ENCODE measurements at places on chromosomes 2 and 18.
A peak's percentile ranks its signal among the peaks of the same experiment; 100 is the strongest.

DNA sequence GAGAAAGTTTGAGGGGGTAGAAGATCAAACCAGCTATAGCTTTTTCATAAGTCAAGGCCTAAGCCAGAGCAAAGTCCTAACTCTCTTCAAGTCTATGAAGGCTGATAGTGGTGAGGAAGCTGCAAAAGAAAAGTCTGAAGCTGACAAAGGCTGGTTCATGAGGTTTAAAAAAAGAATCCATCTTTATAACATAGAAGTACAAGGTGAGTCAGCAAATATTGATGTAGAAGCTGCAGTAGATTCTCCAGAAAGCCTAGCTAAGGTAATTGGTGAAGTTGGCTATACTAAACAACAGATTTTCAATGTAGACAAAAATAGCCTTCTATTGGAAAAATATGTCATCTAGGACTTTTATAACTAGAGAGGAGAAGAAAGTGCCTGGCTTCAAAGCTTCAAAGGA is 141.4 kb upstream of the ZNF521 start:
- DNase-seq, result no peak

- DNase-seq, result no peak
Observed at GRCh38 chr2:37645362-37645761, 26.1 kb downstream of the CDC42EP3 start.

GRCh38 chr2:192615105-192615504 is 420.4 kb upstream of the TMEFF2 start:
- no peak for DNase-seq

DNA sequence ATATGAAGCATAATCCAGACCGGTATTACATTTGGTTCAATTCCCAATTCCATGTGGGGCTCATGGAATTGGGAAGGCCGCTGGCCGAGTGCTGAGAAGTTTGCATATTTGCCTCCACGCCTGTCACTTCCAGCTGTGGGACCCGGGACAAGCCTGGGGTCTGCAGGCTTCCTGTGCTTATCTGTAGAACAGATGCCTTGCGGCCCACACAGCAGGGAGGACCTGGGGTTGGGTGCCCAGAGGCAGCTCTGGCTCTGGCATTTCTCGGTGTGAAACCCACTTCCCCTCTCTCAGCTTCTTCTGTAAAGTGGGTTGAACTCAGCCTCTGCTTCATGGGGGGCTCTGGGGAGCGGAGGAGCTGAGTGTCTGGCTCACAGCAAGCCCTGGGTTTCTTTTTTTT is 97.9 kb downstream of the SH3BP4 start:
- no peak for DNase-seq

- DNase-seq, result no peak
Observed at GRCh38 chr2:150085478-150085877, 402.0 kb downstream of the RND3 start.

GRCh38 chr2:237863689-237864443 is 4.4 kb downstream of the RAMP1 start:
- DNase-seq, result no peak

DNA sequence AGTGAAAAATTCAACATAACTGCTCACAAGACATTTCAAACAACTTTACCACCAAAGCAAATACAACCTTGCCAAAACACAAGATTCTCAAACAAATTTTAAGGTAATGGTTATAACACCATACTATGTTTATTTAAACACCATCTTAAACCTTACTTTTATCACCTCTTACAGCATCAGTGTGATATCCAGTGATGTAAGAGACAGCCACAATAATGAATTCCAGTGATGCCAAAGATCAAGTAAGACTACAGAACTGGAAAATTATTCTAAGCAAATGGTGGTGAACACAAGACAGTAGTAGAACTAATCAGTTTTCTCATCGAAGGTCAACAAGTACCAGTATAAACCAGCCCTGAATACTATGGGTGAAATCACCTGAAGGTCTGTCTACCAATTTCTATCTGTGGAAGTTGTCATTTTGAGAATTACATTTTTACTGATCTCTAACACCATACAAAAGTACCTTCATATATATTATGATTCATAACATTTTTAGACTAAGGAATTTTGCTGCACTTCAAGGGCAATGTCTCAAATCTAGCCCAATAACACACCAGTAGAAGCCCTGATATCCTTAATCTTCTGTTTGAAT is 146.2 kb downstream of the RBMS1 start:
- no peak for DNase-seq

- peak; percentile 9 for DNase-seq
Observed at GRCh38 chr18:33560686-33561370, 17.2 kb upstream of the ASXL3 start.

- no peak for DNase-seq
Observed at GRCh38 chr2:187224989-187225388, 223.1 kb downstream of the CALCRL start.

- no peak for DNase-seq
Observed at GRCh38 chr2:1702186-1702565, 42.1 kb downstream of the PXDN start.

GRCh38 chr2:96256611-96257113 is 9.1 kb downstream of the TMEM127 start:
- DNase-seq, result no peak

- DNase-seq, result no peak
Observed at GRCh38 chr2:207847098-207847806, 77.5 kb upstream of the FZD5 start.

DNA sequence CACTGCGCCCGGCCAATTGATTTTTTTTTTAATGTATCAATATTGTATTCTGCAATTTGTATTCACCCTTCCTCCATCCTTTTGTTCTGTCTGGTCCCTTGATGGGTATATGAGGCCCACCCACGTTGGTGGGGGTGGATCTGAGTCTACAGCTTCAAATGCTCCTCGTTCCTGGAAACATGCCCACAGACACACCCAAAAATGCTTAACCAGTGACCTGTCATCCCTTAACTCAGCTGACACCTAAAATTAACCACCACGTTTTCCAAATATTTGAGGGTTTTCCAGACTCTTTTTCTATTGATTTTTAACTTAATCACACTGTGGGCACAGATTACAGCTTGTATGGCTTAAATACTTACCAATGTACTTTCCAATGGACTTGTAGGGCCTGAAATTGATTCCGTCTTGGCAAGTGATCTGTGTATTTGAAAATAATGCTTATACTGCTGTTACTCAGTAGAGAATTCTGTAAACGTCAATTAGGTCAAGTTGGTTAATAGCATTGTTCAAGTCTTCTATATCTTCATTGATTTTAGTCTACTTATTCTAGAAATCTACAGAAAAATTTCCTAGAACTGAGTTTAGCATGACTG is 34.4 kb upstream of the CYP27C1 start:
- DNase-seq, result no peak

DNA sequence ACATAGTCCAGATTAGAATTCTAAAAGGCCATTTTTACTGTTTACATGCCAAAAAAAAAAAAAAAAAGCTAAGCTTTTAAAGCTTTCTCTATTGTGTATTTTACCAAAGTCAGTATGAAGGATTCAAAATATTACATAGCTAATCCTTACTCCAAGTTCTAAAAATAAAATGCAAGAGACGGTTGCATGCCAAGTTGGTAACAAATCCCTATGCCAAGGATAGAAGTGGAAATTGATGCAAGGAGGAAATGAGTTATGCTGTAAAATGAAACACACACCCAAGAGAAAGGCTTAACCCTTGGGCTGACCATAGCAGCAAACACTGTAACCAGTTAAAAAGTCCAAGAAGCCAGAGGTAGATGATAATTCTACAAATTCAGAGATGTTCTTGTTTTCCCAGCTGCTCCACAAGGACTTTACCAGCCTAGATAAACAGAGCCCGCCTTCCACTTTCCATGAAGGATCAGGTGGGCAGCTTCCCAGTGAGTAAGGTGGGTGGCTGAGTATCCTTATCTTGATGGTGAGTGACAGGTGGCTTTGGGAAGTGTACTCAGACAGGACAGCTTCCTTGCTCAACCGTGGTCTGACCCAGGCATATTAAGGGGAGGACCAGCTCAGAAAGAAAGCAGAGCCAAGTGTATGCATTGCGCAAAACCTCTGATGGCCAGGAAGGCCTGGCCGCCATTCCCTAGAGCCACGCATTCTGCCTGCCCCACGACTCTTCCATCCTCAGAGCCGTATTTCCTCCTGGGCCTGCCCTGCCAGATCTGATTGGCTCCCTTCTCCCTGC is 34.4 kb downstream of the ATP8B1 start:
- no peak for DNase-seq

DNA sequence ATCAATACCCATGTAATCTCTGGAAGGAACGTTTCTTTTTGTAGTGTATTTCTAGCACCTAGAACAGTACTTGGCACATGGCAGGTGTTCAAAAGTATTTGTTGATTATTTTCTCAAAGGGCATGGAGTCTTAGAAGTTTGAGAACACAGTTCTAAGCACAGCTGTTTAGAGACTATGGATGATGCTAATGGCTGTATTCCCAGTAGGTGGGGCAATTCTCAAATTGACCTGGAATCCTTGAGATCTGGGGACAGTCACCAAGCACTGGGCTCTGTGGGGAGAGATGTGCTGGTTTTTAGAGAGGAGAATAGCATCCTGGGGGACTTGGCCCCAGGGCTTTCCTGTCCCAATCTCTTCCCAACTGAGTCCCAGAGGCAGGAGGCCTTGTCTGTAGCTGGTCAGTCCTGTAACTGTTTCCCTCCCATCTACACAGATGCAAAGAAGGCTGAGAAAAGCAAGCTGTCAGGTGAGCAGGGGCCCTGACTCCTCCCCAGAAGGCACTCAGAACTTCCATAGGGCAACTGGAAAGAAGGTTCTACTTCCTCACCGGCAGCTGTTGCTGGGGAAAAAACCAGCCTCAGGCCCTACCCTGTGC is 17.5 kb upstream of the IL36G start:
- DNase-seq, result no peak

Measured in NCI-H345 (cell line).